HTR-8/SVneo (cell line): ENCODE measurements at places on chromosomes 12 and 14.

GRCh38 chr12:110697236-110697635 lies 8.3 kb upstream of the HVCN1 start:
- DNase-seq: no peak

GRCh38 chr14:71514941-71515919 lies 417.0 kb upstream of the RGS6 start:
- DNase-seq: no peak

- no peak for DNase-seq
These were observed 29.2 kb downstream of the SMUG1 start for GRCh38 chr12:54159589-54159988.

GRCh38 chr12:92369056-92369455 lies 223.4 kb upstream of the BTG1 start:
- DNase-seq: no peak

GRCh38 chr14:31142455-31143087 lies 65.0 kb downstream of the HECTD1 start:
- no peak for DNase-seq

DNA sequence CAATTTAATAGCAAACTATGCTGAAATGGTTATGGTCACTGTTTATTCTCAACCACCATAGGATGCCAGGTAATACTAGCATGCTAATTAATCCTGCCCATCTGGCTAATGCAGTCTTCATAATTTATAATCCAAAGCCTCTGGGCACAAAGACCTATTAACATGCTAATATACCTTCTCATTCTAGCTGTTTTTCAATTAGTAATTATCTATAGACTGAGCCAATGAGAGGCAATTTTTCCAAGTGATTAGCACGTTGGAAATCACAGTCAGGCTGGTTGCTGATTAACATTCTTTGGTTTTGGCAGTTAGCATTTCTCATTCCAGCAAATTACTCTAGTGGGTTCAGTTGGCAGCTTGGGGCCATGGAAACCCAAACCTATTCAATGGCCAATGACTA lies 357.2 kb downstream of the SEC23A start:
- DNase-seq: no peak

DNA sequence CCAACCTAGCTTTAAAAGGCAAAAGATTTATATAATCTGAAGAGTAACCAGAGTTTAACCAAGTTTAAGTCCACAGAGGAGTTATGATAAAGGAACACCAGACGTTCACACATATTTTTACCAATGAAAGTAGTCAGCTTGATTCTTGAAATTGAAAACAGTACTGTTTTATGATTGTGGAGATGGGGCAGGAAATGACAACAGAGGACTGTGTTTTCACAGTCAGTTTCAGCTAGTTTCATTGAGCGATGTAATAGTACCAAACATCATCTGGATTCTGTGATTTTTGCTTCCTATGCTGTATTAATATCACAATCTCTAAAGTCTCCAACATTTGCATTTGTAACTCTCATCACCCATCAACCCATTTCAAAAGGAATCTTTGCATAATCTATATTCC lies 34.2 kb upstream of the SLC6A15 start:
- DNase-seq: no peak

DNA sequence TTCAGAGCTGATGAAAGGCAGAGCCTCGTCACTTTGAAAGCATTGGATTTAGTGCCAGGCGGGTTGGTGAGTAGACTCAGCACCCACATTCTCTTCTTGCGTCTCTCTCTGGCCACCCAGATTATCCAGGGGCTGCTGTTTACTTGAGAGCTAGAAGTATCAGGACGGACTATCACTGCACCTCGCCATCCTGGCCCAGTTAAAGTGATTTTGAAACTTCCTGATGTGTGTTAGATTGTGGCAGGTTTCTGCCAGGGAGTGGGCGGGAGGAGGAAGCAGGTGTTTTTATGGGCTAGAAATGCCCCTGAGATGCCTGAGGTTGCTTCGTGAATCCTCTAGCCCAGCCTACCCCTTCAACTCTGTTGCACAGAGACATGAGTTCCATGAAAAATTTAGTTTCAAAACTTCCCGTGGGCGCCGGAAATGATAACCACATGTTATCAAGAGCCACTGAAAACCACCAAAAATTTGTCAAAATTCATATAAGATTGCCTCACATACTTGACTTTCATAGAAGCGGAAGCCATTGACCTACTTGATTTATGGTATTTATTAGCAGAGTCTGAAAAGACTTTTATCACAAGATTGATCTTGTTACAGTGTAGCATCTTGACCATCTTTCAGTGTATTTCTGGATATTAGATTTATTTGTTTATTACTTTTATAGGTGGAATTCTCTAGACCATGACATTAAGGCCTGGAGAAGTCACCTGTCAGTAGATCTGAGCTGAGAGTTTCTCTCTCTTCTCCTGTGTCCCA lies 466.0 kb downstream of the RAD51B start:
- DNase-seq: no peak

- DNase-seq: no peak
These were observed 120.2 kb upstream of the DNM1L start for GRCh38 chr12:32558903-32559302.

- DNase-seq: no peak
These were observed 76.8 kb downstream of the DAD1 start for GRCh38 chr14:22512106-22512814.

- DNase-seq: no peak
These were observed 1020.3 kb downstream of the LRFN5 start for GRCh38 chr14:42626986-42627385.

GRCh38 chr12:126362964-126363363 lies 1297.7 kb downstream of the AACS start:
- no peak for DNase-seq
